ENCODE measurements at places on chromosomes 3 and 15.

GRCh38 chr3:71520161-71521020 is 63.1 kb downstream of the FOXP1 start:
- H3K27ac ChIP-seq: no peak overlapping the region
- H3K36me3 ChIP-seq: no peaks in the 10 kb centered on the region
- peaks cover 29% of the 10 kb centered on the region for H3K4me1 ChIP-seq

GRCh38 chr15:41876689-41877088 is 17.2 kb downstream of the SPTBN5 start:
- no peak for DNase-seq
- no peak overlapping the region for H3K27ac ChIP-seq
- H3K27me3 ChIP-seq: no peaks in the 10 kb centered on the region
- H3K36me3 ChIP-seq: no peaks in the 10 kb centered on the region
- H3K4me3 ChIP-seq: no peak overlapping the region

GRCh38 chr3:175983379-175983778 is 1124.2 kb downstream of the NAALADL2 start:
- DNase-seq: no peak
- peaks cover 10% of the 10 kb centered on the region for H3K4me1 ChIP-seq
- no peaks in the 10 kb centered on the region for H3K27me3 ChIP-seq

DNA sequence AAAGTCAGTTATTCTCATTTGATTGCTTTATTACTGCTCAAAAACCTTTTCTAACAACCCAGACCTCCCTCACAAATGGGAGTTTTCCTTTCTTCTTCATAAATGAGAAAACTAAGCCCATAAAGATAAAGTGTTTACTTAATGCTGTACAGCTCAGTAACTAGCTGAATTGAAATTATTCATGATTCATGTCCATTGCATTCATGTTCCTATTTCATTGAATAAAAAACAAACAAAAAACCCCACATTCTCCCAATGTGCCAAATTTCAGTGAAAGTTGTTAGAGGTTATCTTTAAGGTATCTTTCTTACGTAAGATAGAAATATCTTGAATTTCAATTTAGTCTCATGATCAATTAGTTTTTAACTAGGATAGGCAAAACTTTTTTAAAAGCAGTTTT is 2.8 kb downstream of the PLSCR2 start:
- no peaks in the 10 kb centered on the region for H3K27me3 ChIP-seq
- peaks cover 26% of the 10 kb centered on the region for H3K4me1 ChIP-seq
- H3K36me3 ChIP-seq: no peaks in the 10 kb centered on the region
- DNase-seq: peak; percentile 14

- no peaks in the 10 kb centered on the region for H3K36me3 ChIP-seq
- DNase-seq: no peak
- H3K4me3 ChIP-seq: no peak overlapping the region
- no peaks in the 10 kb centered on the region for H3K27me3 ChIP-seq
Observed at GRCh38 chr3:105315144-105315543, 51.6 kb upstream of the ALCAM start.

GRCh38 chr3:181134873-181135272 is 145.3 kb upstream of the DNAJC19 start:
- no peaks in the 10 kb centered on the region for H3K36me3 ChIP-seq
- no peaks in the 10 kb centered on the region for H3K27me3 ChIP-seq
- H3K27ac ChIP-seq: no peak overlapping the region
- no peaks in the 10 kb centered on the region for H3K4me1 ChIP-seq

GRCh38 chr3:151875759-151876158 is 2.3 kb downstream of the SUCNR1 start:
- no peaks in the 10 kb centered on the region for H3K36me3 ChIP-seq
- DNase-seq: no peak
- H3K4me1 ChIP-seq: peaks cover 19% of the 10 kb centered on the region

- no peak overlapping the region for H3K4me3 ChIP-seq
- no peaks in the 10 kb centered on the region for H3K27me3 ChIP-seq
- H3K27ac ChIP-seq: no peak overlapping the region
- no peaks in the 10 kb centered on the region for H3K36me3 ChIP-seq
Observed at GRCh38 chr3:15808679-15809310, 11.0 kb upstream of the ANKRD28 start.

DNA sequence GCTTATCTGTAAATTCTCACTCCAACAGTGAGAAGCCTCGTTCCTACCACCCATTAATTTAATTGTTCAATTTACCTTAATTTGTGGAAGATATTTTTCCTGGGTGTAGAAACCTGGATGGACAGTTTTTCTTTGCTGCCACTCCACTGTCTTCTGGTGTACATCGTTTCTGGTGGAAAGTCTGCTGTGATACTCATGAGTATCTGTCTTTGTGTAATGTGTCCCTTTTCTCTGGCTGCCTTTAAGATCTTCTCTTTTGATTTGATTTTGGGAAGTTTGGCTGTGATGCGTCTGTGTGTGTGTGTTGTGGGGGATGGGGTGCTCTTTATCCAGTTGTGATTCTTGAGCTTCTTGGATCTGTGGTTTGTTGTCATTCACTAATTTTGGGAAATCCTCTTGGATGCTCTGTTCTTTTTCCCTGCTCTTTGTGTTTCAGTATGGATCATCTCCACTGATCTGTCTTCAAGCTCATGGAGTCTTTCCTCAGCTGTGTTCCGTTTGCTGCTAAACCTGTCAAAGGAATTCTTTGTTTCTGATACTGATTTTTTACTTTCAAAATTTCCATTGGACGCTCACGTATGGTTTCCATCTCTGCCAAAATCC is 42.2 kb upstream of the NR2C2 start:
- DNase-seq: peak; percentile 14
- no peaks in the 10 kb centered on the region for H3K36me3 ChIP-seq
- H3K27ac ChIP-seq: no peak overlapping the region
- no peaks in the 10 kb centered on the region for H3K27me3 ChIP-seq

- no peak overlapping the region for H3K4me3 ChIP-seq
- no peaks in the 10 kb centered on the region for H3K36me3 ChIP-seq
- H3K4me1 ChIP-seq: peaks cover 27% of the 10 kb centered on the region
Observed at GRCh38 chr3:114365909-114366308, 72.1 kb downstream of the TIGIT start.

DNA sequence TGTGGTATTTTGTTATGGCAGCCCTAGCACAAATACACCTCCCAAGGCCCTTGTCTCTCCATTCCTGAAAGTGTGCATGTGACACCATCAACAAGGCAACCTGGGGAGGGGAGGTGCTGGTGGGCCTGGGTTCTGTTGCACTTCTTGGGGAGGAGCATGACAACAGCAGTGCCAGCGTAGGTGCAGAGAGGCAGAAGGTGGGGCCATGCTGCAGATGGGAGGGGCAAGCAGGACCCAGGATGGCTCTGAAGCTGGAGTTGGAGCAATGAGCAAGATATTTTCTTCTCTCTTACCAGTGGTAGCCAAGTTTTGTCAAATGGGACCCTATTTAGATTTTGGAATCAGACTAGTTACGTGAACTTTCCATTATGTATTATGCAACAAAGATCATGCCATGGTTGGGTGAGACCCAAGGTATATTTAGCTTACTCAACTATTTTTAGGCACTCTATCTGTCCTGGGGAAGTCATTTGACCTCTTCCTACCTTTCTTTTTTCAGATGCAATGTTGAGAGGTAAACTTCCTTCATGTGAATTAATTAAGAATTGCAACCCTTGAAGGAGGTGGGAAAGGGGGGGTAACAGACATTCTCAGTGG is 3.4 kb downstream of the FYCO1 start:
- H3K4me1 ChIP-seq: peaks cover 42% of the 10 kb centered on the region
- H3K27me3 ChIP-seq: no peaks in the 10 kb centered on the region
- H3K36me3 ChIP-seq: no peaks in the 10 kb centered on the region
- DNase-seq: peak; percentile 26

GRCh38 chr3:197956626-197956988 is 3.4 kb upstream of the LMLN start:
- peaks cover 37% of the 10 kb centered on the region for H3K4me1 ChIP-seq
- H3K4me3 ChIP-seq: no peak overlapping the region
- peaks cover 54% of the 10 kb centered on the region for H3K36me3 ChIP-seq

DNA sequence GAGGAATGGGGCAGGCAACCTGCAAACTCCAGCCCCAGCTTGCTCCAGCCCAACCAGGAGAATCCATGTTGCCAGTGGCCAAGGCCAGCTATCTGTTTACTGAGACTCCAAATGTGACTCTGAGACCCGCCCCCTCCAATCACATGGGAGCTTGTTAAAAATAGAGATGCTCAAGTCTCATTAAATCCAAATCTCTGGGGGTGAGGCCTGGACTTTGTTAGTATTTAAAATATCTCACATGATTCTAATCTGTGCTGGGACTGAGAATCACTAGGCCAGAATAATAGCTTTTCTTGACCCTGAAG is 224.2 kb upstream of the TBL1XR1 start:
- H3K36me3 ChIP-seq: no peaks in the 10 kb centered on the region
- no peak overlapping the region for H3K4me3 ChIP-seq
- DNase-seq: no peak
- no peaks in the 10 kb centered on the region for H3K27me3 ChIP-seq

DNA sequence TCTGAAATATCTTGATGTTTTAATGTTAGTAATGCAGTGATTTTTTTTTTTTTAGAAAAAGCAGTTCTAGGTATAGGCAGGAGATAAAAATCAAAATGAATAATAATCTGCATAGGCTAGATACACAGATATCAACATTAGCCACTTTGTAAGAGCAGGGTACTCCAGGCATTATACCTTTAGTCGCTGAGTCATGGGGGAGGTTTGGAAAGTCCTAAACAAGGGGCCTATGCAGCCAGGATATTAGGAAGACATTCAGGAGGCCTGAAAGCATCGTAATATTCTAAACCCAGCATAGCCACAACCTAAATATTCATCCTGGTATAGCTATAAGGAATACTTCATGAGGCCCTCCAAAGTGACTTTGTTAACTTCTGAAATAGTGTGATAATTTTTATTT is 258.1 kb upstream of the NECTIN3 start:
- H3K36me3 ChIP-seq: no peaks in the 10 kb centered on the region
- peaks cover 62% of the 10 kb centered on the region for H3K4me1 ChIP-seq
- H3K27ac ChIP-seq: peak overlapping the region; percentile 67

DNA sequence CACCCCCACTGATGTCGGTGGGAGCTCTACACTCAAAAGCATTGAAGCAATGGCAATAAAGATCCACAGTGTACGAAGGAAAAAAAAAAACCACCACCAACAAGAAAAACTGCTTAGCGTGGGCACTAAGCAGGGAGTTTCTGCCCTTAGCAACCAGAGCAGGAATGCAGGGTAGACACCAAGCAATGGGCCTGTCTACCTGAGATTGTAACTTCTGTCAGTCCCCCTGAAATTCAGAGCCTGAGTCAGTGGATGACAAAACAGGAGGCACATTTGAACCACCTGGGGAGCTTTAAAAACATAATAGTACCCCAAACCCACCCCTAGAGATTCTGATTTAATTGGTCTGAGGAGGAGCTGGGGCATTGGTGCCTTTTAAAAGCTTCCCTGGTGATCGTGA is 275.2 kb downstream of the SATB1 start:
- peaks cover 16% of the 10 kb centered on the region for H3K4me1 ChIP-seq
- DNase-seq: no peak
- H3K27ac ChIP-seq: no peak overlapping the region
- H3K27me3 ChIP-seq: no peaks in the 10 kb centered on the region
- H3K4me3 ChIP-seq: no peak overlapping the region
